ENCODE measurements at places on chromosomes 3 and 15. TPM values are rescaled to one million over a fixed set of nuclear protein-coding genes. Genes with fewer than 3 reads are reported as not detected.

USP13 gene
- total RNA-seq: 5.6 TPM

ERC2 gene
- not detected for total RNA-seq

GASK1A gene
- total RNA-seq: not detected

PLA2G4E gene
- not detected for total RNA-seq

GRCh38 chr3:84277562-84278224, 681.1 kb upstream of the CADM2 start:
- DNase-seq: no peak

All from natural killer cell (primary cell).